RPMI7951 (cell line): ENCODE measurements at places on chromosomes 6 and 20. TPM values are rescaled to one million over a fixed set of nuclear protein-coding genes. Genes with fewer than 3 reads are reported as not detected.

The NPEPL1 gene
- total RNA-seq, result 11.2 and 13.8 TPM in 2 replicates

The C6orf141 gene
- total RNA-seq, result 0.20 and 0.60 TPM in 2 replicates

The SLC22A7 gene
- total RNA-seq, result not detected in 2 replicates

The YIPF3 gene
- 139 and 151 TPM in 2 replicates for total RNA-seq

The SLC44A4 gene
- 1.5 TPM in 1 of 2 replicates, not detected in the other for total RNA-seq

The C20orf204 gene
- total RNA-seq, result 0.36 and 1.7 TPM in 2 replicates

The GMPR gene
- total RNA-seq, result 33.5 and 34.9 TPM in 2 replicates

The DACT2 gene
- not detected in 2 replicates for total RNA-seq

The GFOD1 gene
- total RNA-seq, result 1.8 TPM in 2 replicates

The PLEKHG1 gene
- under 0.01 and 0.12 TPM in 2 replicates for total RNA-seq

The SIM1 gene
- not detected in 2 replicates for total RNA-seq

The RAET1E gene
- 1.6 and 2.0 TPM in 2 replicates for total RNA-seq

The TNXB gene
- total RNA-seq, result 0.12 and 0.20 TPM in 2 replicates

The TUBB2B gene
- 22.1 and 26.7 TPM in 2 replicates for total RNA-seq

The GCM1 gene
- total RNA-seq, result not detected in 2 replicates

The SNAP91 gene
- not detected in 2 replicates for total RNA-seq

The LPIN3 gene
- total RNA-seq, result 4.5 and 6.0 TPM in 2 replicates

The RHAG gene
- not detected in 2 replicates for total RNA-seq

The NECAB3 gene
- 39.3 and 43.9 TPM in 2 replicates for total RNA-seq

The NCOA5 gene
- 14.7 and 15.1 TPM in 2 replicates for total RNA-seq

The BPIFB2 gene
- not detected in 2 replicates for total RNA-seq

The SNPH gene
- 7.0 and 9.4 TPM in 2 replicates for total RNA-seq

The KCNS1 gene
- total RNA-seq, result 0.12 and 0.39 TPM in 2 replicates

The HLA-DPA1 gene
- total RNA-seq, result 4.4 and 10.0 TPM in 2 replicates

The ZFAND3 gene
- 9.5 and 11.5 TPM in 2 replicates for total RNA-seq

The HLA-DRB5 gene
- total RNA-seq, result not detected in 2 replicates

The STX11 gene
- total RNA-seq, result 0.96 and 2.0 TPM in 2 replicates

The CGAS gene
- total RNA-seq, result 13.8 and 20.5 TPM in 2 replicates

The PPP1R16B gene
- under 0.01 TPM in 2 replicates for total RNA-seq

The TP53TG5 gene
- not detected in 2 replicates for total RNA-seq

The FOXC1 gene
- 1.7 and 2.0 TPM in 2 replicates for total RNA-seq

The FILIP1 gene
- total RNA-seq, result not detected in 2 replicates

The HLA-B gene
- 1,333 and 1,408 TPM in 2 replicates for total RNA-seq

The BPIFA2 gene
- not detected in 2 replicates for total RNA-seq

The PLN gene
- not detected in 2 replicates for total RNA-seq

The FAM209A gene
- total RNA-seq, result 0.12 TPM in 1 of 2 replicates, not detected in the other
